ENCODE measurements at places on chromosomes 11 and 22.

DNA sequence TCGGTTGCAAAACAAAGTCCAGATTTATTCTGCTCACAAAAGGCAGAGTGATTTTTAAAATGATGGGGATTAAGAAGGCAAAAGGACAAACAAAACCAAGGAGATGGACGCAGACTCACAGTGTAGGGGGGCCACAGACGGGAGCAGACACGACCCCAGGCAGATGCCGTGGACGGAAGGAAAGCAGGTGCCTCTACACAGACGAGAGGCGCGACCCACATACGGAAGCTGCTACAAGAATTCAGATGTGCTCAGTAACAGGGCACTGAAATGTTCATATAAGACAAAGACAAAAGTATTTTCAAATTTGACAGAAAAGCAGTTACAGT lies 148.9 kb downstream of the BRD1 start:
- H3K27ac ChIP-seq: no peak overlapping the region
- H3K4me1 ChIP-seq: no peaks in the 10 kb centered on the region
- H3K36me3 ChIP-seq: no peaks in the 10 kb centered on the region
- no peaks in the 10 kb centered on the region for H3K27me3 ChIP-seq

DNA sequence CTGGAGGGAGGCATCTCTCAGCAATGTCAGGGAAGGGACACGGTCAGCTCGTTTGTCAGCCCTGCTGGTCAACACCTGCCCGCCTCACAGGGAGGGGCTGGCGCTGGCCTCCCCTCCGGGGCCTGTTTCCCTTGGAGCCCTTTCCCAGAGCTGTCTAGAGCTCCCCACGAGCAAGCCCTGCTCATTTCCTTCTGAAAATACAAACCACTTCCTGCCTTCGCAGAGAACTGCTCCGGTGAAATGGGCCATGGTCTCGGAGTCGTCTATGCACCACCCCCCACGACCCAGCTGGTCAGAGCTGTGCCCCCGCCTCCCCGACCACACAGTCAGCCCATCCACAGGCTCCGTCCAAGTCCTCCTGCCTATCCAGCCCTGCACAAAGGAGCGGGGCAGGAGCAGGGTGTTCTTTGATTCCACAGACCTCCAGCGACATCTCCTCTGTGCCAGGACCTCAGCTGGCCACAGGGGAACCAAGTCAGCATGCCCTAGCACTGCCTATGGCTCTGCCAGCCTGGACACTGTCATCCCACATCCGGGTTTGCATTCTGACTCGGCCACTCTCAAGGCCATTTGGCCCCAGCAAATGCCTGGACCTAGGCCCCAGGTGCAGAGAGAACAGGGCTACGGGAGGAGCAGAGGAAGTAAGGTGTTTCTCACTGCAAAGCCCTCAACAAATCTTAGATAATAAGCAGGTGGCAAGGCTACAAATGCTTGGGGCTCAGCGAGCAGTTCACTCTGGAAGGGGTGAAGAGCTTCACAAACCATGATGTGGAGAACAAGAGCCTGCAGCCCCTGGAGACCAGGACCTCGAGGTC lies 82.1 kb upstream of the WNT11 start:
- H3K27ac ChIP-seq: no peak overlapping the region
- no peak for DNase-seq
- no peaks in the 10 kb centered on the region for H3K27me3 ChIP-seq
- no peak overlapping the region for H3K4me3 ChIP-seq
- no peaks in the 10 kb centered on the region for H3K36me3 ChIP-seq

DNA sequence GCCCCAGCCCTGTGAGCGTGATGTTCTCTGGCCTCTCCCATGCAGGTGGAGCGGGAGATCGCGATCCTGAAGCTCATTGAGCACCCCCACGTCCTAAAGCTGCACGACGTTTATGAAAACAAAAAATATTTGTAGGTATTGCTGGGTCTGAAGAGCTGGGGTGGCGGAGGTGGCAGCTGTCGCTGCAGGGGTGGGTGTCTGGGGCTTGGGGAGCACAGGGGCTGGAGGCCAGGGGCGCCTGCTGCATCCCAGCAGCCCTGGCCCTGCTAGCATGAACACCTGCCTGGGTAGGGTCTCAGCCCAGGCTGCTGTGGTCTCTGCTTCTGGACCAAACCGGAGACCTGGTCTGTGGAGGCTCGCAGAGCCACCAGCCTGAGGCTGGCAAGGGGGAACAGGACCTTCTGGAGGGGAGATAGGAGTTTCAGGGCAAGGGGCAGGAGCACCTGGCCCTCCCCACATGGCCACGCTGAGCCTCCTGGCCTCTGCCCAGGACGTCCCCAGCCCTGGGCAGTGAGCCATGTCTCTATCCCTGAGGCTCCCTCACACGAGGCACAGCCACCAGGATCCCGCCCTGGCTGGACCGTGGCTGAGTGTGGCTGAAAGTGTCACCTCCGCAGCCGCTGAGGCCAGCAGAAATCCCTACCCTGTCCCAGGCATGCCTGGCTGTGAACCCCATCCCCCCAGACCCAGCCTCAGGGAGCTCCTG lies 48.2 kb downstream of the MOB2 start:
- no peak overlapping the region for H3K4me3 ChIP-seq
- no peaks in the 10 kb centered on the region for H3K36me3 ChIP-seq
- peaks cover 36% of the 10 kb centered on the region for H3K4me1 ChIP-seq
- no peak overlapping the region for H3K27ac ChIP-seq
- H3K27me3 ChIP-seq: no peaks in the 10 kb centered on the region

GRCh38 chr22:32465661-32466060 lies 1.4 kb upstream of the BPIFC start:
- no peaks in the 10 kb centered on the region for H3K27me3 ChIP-seq
- no peaks in the 10 kb centered on the region for H3K4me1 ChIP-seq
- no peak overlapping the region for H3K4me3 ChIP-seq
- H3K36me3 ChIP-seq: no peaks in the 10 kb centered on the region

DNA sequence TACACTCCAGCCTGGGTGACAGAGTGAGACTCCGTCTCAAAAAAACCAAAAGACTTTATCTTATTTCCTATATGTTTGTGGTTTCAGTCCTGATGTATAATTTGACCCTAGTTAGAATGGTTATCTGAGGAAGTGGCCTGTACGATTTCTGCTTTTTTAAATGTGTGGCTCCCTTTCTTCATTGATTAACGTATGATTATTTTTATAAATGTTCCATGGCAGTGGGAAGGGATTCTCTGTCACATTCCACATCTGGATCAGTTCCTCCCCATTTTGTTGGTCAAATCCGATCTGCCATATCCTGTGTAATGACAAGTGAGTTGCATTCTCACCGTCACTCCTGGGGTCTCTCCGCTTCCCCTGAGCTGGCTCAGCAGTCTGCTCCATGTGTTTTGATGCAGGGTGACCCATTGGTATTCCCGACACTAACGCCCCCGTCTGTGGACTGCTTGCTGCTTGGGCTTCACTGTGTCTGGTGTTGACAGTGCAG lies 20.3 kb downstream of the NEAT1 start:
- H3K27me3 ChIP-seq: no peaks in the 10 kb centered on the region
- H3K4me3 ChIP-seq: no peak overlapping the region
- peak overlapping the region; percentile 71 for H3K27ac ChIP-seq
- H3K4me1 ChIP-seq: peaks cover 65% of the 10 kb centered on the region

GRCh38 chr11:121086866-121087265 lies 14.2 kb upstream of the TECTA start:
- no peaks in the 10 kb centered on the region for H3K4me1 ChIP-seq
- H3K27ac ChIP-seq: no peak overlapping the region
- no peak for DNase-seq

GRCh38 chr11:63210111-63210510 lies 33.3 kb downstream of the SLC22A25 start:
- H3K4me3 ChIP-seq: no peak overlapping the region
- no peaks in the 10 kb centered on the region for H3K36me3 ChIP-seq
- no peaks in the 10 kb centered on the region for H3K27me3 ChIP-seq
- no peaks in the 10 kb centered on the region for H3K4me1 ChIP-seq
- no peak for DNase-seq

- H3K4me1 ChIP-seq: no peaks in the 10 kb centered on the region
- H3K4me3 ChIP-seq: no peak overlapping the region
- no peaks in the 10 kb centered on the region for H3K36me3 ChIP-seq
- DNase-seq: no peak
- H3K27me3 ChIP-seq: no peaks in the 10 kb centered on the region
These were observed 87.8 kb downstream of the MYEOV start for GRCh38 chr11:69381681-69382130.

DNA sequence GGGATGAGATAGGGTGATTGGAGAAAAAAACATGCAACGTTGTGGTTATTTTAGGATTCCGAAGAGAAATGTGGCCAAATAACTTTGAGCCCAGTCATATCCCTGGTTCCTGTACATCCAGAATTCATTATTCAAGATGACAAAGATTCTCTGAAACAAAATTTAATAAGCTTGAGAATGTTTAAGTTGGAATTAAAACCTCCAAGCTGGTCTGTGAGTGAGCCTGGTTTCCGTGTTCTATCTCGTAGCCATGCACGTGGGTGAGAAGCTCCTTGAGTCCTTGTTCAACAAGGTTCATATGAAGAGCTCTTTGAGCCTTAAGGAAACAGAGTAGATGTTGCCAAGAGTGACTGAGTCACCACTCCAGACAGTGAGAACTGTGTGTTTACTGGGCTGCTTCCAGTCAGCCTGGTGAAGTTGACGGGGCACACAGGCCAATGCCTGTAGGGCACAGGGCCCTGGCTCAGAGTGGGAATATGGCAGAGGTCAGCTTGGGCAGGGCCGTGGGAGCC lies 206.5 kb downstream of the NAV2 start:
- H3K4me1 ChIP-seq: peaks cover under 1% of the 10 kb centered on the region
- H3K36me3 ChIP-seq: no peaks in the 10 kb centered on the region
- DNase-seq: no peak
- no peaks in the 10 kb centered on the region for H3K27me3 ChIP-seq

- no peaks in the 10 kb centered on the region for H3K27me3 ChIP-seq
- no peak overlapping the region for H3K27ac ChIP-seq
- DNase-seq: no peak
- no peaks in the 10 kb centered on the region for H3K36me3 ChIP-seq
- no peaks in the 10 kb centered on the region for H3K4me1 ChIP-seq
- no peak overlapping the region for H3K4me3 ChIP-seq
These were observed 43.4 kb upstream of the SYN3 start for GRCh38 chr22:33101550-33101949.

DNA sequence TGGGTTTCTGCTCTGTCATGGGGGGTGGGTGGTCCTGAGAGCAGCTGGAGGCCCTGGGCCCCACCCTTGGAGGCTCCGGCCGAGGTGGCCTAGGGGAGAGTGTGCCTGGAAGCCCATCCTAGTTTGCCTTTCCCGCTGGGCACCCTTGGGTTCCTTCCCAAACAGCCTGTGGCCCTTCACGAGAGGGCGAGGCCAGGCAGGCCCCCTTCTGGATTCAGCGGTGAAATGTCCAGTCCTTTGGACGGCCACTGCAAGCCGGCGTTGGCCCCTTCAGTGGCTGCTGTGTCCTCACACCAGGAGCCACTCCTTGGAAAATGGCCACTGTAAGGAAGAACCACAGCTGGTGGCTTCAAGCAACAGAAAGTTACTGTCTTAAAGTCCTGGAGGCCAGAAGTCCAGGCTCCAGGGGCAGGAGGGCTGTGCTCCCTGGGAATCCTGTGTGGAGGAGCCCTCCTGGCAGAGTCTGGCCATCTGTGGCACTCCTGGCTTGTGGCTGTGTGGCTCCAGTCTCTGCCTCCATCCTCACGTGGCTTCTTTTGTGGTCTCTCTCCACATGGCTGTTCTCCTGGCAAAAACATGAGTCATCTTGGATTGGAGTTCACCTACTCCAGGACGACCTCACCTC lies 854.1 kb downstream of the TBC1D22A start:
- DNase-seq: no peak
- no peaks in the 10 kb centered on the region for H3K27me3 ChIP-seq
- H3K27ac ChIP-seq: no peak overlapping the region
- no peak overlapping the region for H3K4me3 ChIP-seq
- H3K36me3 ChIP-seq: no peaks in the 10 kb centered on the region
- no peaks in the 10 kb centered on the region for H3K4me1 ChIP-seq

DNA sequence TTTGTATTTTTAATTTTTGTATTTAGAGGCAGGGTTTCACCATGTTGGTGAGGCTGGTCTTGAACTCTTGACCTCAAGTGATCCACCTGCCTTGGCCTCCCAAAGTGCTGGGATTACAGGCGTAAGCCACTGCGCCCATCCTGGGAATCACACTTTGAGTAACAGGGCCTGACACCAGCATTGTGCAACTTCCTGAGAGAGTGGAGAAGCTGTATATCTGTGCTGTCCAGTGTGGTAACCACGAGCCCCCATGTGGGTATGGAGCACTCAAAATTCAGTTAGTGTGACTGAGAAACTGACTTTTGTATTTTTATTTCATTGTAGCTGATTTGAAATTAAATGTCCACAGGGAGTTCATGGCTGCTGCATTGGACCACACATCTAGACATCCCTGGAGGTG lies 36.2 kb downstream of the MPPED1 start:
- H3K36me3 ChIP-seq: no peaks in the 10 kb centered on the region
- no peak for DNase-seq
- no peaks in the 10 kb centered on the region for H3K4me1 ChIP-seq
- H3K4me3 ChIP-seq: no peak overlapping the region

DNA sequence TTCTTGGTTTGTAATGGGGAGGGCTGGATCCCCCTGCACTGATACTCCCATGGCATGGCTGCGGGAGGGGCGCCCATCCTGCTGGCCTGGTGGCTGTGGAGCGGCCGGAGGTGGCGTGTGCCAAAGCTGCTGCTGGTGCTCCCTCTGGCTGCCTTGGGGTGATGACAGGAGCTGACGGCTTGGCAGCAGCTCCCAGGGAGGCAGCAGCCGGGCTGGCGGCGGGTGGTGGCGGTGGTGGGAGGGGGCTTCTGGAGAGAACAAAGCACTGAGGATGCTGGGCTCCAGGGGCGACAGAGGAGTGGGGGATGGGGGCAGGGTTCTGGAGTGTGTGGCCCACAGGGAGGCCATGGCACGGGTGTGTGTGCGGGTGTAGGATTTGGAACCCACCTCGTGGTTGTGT lies 11.4 kb upstream of the MPPED1 start:
- H3K27ac ChIP-seq: no peak overlapping the region
- H3K4me1 ChIP-seq: no peaks in the 10 kb centered on the region
- H3K4me3 ChIP-seq: no peak overlapping the region
- DNase-seq: no peak
- H3K27me3 ChIP-seq: no peaks in the 10 kb centered on the region
- no peaks in the 10 kb centered on the region for H3K36me3 ChIP-seq

DNA sequence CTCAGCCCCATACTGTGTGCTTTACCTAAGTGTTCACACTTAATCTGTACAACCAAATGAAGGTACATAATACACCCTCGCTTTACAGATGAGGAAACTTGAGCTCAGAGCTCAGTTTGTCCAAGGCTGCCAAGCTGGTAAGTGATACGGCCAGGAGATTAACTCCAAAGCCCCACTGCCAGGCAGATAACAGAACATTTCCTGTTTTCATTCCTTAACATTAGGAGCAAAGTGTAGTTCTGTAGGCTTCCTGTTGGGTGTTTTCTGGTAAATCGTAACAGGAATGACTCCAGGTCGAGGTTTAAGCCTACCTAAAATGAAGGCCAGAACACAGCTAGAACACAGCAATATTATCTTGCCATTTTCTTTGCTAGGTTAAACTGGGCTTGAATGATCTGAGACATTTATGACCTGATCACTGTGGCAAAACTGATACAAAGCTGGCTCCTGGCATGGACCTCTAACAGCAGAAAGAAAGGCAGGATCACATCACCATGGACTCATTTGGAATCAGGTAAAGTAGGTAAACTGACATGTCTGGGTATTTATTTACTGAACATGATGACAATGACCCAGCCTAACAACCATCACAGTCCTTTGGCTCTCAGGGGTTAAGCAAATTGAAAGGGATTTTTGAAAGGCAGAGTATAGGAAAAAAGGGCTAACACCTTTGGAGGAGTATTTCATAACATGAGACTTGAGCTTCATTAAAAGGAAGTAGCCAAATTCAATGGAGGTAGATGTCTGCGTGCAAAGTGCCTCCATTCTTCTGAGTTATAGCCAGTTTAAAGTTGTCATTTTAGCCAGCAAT lies 3.9 kb upstream of the NUP50 start:
- no peak overlapping the region for H3K4me3 ChIP-seq
- H3K27me3 ChIP-seq: no peaks in the 10 kb centered on the region
- H3K27ac ChIP-seq: peak overlapping the region; percentile 11
- no peak for DNase-seq
- H3K36me3 ChIP-seq: peaks cover 8% of the 10 kb centered on the region
